Frontal cortex (tissue), 4 donors: ENCODE measurements at places on chromosomes 11 and 22. TPM values are rescaled to one million over a fixed set of nuclear protein-coding genes. Genes with fewer than 3 reads are reported as not detected.

MS4A7 gene
- 1.2 TPM for total RNA-seq

DNA sequence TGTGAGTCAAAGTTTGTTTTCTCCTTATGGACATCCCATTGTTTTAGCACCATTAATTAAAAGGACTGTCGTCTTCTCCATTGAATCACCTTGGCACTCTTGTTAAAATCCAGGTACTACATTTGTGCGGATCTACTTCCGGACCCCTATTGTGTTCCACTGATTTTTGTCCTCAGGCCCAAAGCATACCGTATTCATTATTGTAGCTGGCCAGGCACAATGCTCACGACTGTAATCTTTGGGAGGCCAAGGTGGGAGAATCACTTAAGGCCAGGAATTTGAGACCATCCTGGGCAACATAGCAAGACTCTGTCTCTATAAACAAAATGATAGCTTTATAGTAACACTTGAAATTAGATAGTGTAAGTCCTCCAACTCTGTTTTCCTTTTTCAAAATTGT lies 8.9 kb upstream of the GNB1L start:
- no peak for DNase-seq

GRCh38 chr22:27512283-27512761 lies 289.2 kb downstream of the MN1 start:
- DNase-seq, result no peak

DNA sequence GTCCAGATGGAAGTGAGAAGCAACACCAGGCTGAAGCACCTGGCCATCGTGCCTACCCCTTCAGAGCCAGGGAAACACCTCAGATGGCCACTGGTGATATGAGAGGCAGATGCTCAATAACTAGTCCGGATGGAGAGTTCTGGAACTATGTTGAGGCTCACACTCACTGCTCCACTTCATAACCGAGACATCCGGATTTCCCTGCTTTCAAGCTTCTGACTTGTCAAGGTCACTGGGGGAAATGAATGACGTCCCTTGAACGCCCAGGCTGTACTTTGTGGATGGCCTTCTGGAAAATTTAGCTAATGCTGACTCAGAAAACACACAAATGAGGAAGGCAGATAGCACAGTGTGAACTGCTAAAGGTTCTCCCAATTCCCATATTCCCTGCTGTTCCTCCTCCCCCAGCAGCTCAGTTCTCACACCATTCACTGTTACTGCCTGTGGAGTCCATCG lies at the start of gene LYVE1:
LYVE1 (minus strand) TSS at position 180 of the 456 bp plus-strand sequence; CDS start at position 47, 133 bp downstream.
- no peak for DNase-seq

BID gene
- 39.9 TPM for total RNA-seq
